ENCODE measurements at places on chromosomes 12 and 14.

DNA sequence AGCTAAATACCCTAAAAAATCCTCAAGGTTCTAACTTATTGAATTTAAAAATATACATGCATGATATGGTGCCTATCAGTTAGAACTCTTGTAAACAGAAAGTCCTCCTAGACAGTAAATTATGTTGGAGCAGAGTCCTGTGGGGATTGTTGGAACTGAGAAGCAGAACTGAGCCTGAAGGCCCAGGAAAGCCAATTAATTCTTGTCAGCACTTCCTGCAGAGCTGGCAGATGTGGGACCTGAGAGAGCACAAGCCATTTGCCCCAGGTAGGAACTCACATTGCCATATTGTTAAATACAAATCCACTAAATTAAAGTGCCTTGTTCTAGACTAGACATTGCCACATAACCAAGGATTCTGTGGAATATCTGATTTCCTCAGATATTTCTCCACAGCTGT is 117.1 kb downstream of the RTN1 start:
- no peak for DNase-seq

GRCh38 chr12:131047789-131048610 is 94.3 kb downstream of the ADGRD1 start:
- peak; percentile 72 for DNase-seq

GRCh38 chr12:119423285-119423684 is 88.8 kb downstream of the CCDC60 start:
- no peak for DNase-seq

GRCh38 chr12:3202734-3203446 is 125.7 kb downstream of the TSPAN9 start:
- DNase-seq: peak; percentile 77

DNA sequence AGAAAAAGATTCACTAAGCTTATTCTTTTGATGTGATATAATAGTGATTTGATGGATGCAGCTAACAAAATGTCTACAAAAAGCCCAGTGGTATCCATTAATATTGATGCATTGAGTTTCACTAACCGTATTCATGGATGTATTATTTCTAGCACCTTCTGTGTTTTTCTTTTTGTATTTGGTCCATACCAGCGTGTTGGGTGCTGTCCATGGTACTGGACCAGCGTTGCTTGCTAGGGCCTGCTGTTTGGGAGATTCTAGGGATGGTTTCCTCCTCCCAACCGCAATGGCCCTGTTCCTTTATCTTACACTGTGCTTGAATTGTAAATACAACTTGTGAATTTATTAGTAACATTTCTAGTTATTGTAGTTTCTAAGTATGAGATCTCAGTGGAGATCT is 31.7 kb downstream of the ANO4 start:
- DNase-seq: peak; percentile 27

- no peak for DNase-seq
Measured at GRCh38 chr14:70638416-70638815, 3.3 kb upstream of the TTC9 start.

- DNase-seq: no peak
Measured at GRCh38 chr12:119589634-119590033, 3.9 kb upstream of the TMEM233 start.

DNA sequence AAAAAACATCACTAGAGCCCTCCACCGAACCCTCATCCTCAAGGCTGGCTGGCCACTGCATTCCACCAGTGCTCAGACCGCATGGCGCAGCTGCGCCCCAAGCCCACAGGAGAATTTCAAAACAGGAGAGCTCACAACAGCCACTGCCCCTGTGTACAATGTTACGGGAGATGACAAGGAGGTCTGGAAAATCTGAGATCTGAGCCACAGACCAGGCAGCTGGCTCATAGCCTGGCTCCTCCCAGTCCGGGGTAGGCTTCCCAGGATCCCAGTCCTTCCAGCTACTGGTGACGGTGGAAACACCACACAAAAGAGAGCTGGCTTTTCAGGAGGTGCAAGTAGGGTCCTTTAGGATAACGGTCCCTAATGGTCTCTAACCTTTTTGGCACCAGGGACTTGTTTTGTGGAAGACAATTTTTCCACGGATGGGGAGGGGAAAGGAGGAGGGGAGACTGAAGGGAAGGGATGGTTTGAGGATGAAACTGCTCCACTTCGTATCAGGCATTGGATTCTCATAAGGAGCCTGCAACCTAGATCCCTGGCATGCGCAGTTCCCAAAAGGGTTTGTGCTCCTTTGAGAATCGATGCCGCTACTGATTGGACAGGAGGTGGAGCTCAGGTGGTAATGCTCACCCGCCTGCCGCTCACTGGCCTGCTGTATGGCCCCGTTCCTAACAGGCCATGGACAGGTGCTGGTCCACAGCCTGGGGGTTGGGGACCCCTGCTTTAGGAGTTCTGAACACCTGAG is 23.0 kb upstream of the NRDE2 start:
- peak; percentile 33 for DNase-seq

GRCh38 chr14:78157494-78158437 is 12.4 kb upstream of the NRXN3 start:
- DNase-seq: peak; percentile 39

- DNase-seq: no peak
Measured at GRCh38 chr12:55673638-55674037, 34.1 kb downstream of the ITGA7 start.

DNA sequence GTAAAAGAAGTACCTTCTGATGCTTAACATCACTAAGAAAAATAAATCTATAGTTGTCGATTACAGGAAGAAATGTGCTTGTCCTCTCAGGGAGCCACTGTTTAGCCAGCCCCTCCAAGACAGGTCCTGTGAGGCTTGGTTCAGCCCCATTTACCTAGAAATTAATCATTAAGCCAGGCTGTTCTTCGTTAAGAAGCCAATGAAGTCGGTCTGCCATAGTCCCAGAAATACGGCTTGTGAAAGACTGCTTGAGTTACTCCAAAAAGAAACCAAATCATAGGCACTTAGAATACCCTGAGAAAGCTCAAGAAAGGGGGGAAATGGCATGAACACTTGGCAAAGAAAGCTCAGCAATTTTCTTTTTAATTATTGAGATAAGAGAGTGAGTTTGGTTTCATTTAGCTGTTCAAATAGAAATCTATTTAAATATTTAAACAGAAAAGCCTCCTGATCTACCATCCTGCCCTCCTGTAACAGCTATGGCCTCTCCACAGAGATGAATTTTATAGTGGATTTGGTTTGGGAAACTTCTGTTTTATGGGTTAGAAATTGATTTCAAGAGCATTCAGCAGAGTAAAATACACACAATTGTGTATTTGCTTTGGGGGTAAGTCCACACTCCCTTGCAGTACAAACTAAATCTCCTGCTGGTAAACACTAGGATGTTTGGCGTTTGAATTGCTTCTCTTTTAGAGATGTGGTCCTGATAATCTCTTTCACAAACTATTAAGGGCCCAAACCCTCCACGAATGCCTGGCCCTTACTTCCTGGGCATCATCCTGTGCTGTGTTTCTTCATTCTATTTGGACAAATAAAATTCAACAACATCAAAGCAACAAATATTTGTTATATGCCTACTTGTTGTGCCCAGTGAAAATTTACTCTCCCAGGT is 234.4 kb downstream of the SEC23A start:
- no peak for DNase-seq

DNA sequence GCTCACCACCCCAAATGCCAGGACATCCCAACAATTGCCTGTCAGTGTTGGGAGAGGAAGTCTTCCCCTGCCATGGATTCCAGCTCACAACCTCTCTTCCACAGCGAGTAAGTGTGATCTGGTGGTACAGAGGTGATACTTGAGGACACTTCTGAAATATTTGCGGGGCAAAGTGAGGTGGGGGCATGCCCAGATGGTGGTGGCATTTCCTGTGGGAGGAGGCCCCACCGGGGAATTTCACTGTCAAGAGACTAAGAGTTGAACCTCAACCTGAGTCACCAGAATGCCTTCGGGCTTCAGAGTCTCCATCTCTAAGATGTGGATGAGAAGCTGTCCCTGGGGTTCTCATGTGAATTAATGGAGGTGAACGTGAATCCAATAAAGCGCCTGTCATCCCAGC is 122.3 kb upstream of the RFLNA start:
- DNase-seq: no peak

DNA sequence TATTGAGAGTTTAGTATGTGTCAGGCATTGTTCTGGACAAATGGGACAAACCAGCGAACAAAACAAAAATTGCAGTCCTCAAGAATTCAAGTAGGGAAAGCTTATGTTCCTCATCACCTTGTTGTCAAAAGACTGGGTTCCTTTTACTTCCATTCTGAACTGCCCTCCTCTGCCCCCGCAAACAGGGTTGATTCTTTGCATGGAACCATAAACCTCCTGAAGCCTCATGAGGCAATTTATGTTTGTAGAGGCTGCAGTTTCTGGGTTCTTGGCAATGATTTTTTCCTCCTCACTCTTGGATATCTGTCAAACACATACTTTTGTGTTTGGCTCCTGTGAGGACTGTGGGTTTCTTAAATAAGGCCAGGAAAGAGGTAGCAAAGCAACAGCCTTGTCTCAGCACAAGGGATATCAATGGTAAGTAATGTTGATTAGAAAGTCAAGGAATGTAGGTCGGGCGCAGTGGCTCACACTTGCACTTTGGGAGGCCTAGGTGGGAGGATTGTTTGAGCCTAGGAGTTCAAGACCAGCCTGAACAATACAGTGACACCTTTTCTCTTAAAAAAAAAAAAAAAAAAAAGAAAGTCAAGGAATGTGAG is 13.9 kb downstream of the COPZ1 start:
- DNase-seq: no peak

- DNase-seq: no peak
Measured at GRCh38 chr14:65255583-65256461, 153.5 kb upstream of the MAX start.

- DNase-seq: no peak
Measured at GRCh38 chr12:124122722-124123121, 149.7 kb downstream of the ZNF664 start.

DNA sequence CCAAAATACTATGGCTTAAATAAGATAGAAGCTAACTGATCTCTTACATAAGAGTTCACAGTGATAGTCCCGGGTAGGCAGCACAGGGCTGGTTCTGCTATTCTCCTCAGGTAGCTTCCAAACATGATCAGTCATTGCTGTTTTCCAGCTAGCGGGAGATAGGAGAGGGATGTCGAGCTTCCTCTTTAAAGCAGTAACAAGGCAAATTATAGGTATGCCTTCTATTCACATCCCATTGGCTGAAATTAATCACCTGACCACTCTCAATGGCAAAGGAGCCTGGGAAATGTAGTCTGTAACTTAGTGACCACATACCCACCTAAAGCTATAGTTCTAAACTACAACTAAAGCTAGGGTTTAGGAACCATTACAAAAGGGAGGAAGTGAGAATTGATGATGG is 34.5 kb upstream of the VRK1 start:
- DNase-seq: peak; percentile 29

Data from right hindlimb (tissue), 1 donor.